ENCODE measurements at places on chromosomes 5 and 9.

- no peak for DNase-seq
These were observed 23.0 kb downstream of the AMBP start for GRCh38 chr9:114055061-114055460.

- DNase-seq: no peak
These were observed 351.8 kb downstream of the RAB3C start for GRCh38 chr5:58934629-58935097.

- DNase-seq: no peak
These were observed 39.0 kb downstream of the ITK start for GRCh38 chr5:157219491-157220271.

- DNase-seq: no peak
These were observed 99.0 kb upstream of the SSBP2 start for GRCh38 chr5:81849770-81850367.

DNA sequence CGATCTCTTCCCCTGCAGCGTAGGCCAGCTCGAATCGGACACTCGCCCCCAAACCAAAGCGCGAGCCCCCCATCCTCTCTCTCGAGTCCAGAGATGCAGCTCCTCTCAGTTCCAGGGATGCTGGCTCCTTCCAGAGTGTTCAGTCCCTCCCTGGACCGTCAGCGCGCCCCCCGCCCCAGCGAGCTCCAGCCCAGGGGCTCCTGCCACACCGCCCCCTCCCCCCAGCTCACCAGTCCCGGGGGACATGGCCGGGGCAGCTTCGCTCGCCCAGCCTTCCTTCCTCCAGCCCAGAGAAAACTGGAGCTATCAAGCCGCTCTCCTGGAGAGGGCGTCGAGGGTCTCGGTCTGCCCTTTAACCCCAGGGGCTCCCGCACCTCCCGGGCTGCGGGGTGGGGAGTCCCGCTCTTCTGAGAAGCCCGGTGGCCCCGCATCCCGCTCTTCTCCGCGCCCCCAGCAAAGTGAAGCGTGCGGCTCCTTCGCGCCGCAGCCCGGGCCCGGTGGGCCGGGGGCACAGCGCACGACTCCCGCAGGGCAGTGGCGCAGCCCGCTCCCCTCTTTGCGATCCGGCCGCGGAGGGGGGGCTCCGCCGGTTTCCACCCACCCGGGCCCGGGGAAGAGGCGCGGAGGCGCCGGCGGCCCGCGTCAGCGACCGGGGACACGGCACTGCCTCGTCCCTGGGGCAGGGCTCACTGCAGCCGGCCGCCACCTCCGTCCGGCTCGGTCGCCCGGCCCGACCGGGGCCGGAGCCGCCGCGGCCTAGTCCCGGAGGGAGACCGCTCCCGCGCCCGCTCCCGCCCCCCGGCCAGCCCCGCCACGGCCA, 587 bp downstream of the MIER3 start:
- DNase-seq: peak; percentile 1

DNA sequence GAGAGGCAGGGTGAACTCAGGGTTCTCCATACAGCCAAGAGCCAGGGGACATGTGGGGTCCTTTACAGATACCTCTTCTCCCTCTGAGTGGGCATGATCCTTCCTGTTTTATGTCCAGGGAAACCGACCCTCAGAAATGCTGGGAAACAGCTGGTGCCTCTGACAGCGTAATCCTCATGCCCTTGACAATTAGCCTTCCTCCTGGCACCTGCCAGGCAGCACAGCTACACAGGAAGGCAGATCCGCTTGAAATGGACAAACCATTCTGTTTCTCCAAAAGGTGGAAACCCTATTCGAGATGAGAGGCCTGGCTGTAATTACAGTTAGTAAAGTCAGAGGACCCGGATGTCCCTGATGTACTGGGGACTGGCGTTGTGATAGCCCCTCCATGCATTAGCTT, 7.2 kb downstream of the ERGIC1 start:
- DNase-seq: no peak

GRCh38 chr9:100880284-100880683, 148.2 kb upstream of the PLPPR1 start:
- DNase-seq: no peak

DNA sequence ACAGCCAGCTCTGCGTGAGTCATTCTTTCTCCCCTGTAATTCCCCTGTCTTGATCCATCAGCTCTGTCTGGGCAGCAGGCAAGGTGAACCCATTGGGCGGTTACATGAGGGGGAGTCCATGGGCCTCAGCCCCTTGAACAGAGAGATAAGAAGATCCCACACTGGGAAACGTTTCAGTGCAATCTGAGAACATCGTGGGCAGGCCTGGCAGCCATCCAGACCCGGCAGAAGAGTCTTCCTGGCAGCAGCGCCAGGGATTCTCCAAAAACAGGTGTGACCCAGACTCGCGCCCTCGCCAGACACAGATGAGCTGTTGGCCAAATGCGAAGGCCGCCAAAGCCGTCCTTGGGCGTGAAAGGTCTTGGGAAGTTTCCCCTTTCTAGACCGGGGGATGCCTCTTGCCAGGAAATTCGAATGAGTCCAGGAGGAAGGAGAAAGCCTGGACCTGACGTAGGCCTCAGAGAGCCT, 6.4 kb upstream of the SLC12A7 start:
- no peak for DNase-seq

GRCh38 chr9:23826120-23826629, at the start of gene ELAVL2:
Gene ELAVL2, minus strand, starts transcription at chr9:23826240. Its CDS starts 64,006 bp downstream, at chr9:23762234.
- DNase-seq: no peak

DNA sequence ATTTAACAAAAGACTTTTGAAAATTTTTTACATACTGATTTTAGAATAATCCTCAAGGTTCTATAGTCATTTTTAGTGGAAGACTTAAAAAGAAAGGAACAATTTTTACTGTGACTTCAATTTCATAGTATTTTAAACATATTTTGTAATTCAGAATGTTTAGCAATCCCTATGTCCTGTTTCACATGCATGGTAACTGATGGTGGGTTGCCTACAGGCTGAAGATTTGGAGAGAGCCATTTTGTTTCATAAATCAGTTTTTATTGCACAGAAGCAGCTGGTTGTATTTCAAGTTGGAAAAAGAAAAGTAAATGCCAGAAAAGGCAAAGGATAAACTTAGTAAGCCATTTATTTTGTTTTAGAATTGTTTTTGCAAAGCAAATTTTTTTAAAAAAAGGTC, 24.0 kb downstream of the STARD4 start:
- no peak for DNase-seq

DNA sequence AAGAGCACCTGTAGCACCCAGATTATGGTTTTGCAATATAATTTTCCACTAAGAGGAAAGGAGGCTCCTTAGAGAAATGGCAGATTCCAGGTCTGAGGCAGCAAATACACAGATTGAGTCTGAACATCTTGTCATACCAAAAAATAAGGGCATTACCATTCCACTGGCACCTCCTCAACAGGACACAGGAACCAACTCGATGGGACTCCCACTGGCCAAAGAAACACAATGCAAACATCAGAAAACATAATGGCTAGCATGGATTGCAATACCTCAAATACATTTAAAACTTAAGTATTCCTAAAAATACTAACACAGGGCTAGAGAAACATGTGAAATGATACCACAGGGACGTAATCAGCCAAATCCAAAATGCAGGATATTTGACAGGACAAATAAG, 12.4 kb upstream of the RANBP17 start:
- no peak for DNase-seq

DNA sequence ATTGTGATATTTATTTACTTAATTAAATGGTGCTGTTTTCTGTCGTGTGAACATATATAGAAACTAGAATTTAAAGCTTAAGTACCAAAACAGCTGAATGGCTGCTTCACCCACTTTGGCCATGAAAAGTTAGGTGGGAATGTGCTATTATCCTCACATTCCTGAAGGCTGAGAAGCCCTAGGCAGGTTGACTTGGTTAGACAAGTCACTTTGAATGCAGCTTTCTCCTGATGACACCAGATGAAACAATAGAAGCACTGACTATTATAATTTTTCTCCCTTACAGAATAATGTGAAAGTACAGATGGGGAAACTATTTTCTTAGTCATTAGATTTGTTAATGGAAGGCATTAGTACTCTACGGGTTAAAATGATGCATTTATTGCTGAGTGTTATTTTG, 65.1 kb upstream of the C5orf46 start:
- no peak for DNase-seq

All from activated CD8-positive, alpha-beta memory T cell treated with anti-CD3 and anti-CD28 coated beads for 1 hour (primary cell).